Osteoblast (primary cell): ENCODE measurements at places on chromosomes 12 and 14. TPM values are rescaled to one million over a fixed set of nuclear protein-coding genes. Genes with fewer than 3 reads are reported as not detected.

GRCh38 chr12:94663071-94663470, 12.7 kb upstream of the TMCC3 start:
- no peak for DNase-seq

DNA sequence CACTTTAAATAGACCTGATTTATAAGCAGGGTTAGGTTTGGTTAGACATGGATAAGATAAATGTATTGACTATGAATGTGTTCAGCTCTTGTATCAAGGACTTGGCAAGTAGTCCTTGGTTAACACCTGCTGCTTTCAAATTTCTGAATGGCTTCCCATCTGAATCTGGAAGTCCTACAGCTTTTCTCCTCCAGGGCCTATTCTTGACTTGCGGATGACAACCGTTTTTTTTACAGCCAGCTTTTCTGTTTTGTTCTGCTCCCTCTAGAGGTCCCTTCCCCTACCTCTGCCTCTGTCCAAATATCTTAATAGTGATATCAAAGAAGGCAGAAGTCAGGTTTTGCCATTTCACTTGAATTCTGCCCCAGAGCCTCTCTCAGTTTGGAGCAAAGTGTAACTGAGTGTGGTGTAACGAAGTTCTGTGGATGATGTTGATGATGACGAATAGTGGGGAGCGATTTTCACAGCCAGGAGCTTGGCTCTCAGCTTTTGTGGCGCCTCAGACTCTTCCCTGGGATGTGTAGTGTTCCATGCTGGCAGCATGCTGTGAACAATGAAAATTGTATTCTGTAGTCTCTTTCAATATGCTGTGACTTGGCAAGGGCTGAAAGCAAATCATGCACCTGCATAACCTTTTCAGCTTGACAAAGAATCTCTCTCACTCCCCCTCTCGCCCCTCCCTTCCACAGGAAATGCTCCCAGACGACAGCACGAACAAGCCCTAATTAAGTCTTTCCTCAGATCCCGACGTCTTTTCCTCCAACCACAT, 5.0 kb upstream of the SLC4A8 start:
- peak; percentile 51 for DNase-seq

DNA sequence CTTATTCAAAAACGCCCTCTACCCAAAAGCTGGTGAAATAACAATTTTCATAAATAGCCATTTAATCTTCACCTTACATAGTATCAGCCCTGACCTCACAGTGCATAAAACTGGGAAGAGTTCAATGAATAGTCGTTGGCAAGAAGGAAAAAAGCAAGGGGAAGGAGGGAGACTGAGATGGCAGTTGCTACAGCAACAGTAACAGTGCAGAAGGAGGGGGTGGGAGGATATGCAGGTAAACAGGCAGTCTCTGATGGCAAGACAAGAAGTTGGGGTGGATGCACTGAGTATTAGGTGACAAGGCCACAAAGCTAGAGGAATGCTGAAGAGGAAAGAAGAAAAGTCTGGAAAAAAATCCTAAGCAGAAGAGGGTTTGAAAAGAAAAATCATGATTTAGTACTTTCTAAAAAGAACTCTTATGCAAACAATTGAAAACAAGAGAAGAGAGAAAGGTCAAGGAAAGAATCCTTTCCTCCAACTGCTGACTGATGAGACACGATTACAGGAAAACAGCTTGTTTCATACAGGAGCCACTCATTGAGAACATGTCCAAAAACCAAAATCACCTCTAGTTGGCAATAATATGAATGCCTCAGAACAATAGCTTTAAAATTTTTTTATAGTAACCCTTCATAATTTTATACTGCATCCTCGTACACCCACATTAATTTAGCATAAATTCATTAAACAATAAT, 56.0 kb downstream of the DCAF5 start:
- no peak for DNase-seq

- DNase-seq = no peak
Measured at GRCh38 chr14:71261206-71261605, 353.9 kb downstream of the PCNX1 start.

DNA sequence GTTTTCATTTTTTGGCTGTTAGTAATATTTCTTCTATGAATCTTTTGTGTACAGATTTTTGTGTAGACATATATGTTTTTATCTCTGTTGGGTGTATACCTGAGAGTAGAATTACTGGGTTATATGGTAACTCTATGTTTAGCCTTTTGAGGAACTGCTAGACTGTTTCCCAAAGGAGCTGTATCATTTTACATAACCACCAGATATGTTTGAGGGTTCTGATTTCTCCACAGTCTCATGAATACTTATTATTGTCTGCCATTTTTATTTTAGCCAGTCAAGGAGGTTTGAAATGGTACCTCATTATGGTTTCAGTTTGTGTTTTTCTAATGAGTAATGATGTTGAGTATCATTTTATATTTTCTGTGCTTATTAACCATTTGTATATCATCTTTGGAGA, 1.9 kb downstream of the PCNX4 start:
- DNase-seq = no peak

- no peak for DNase-seq
Measured at GRCh38 chr14:65332141-65332871, 80.2 kb upstream of the FUT8 start.

GRCh38 chr12:14769466-14769968, 33.8 kb downstream of the WBP11 start:
- DNase-seq = no peak

DNA sequence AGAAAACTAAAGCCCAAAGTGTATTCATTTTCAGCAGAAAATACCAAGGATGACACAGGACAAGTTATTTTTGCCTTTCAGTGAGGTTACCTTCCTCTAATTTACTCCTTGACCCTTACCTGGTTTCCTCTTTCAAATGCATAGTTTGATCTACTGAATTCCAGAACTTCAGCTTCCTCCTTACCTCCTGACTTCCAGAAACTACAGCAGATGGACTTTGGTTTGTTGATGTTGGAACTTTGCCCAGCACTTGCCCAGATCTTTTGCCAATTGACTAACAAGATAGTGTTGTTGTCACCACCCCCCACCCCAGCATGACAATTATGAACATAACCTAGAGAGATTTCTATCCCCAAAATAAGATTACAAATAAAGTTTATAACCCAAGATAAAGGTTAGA, 63.2 kb downstream of the NAV3 start:
- DNase-seq = no peak

GRCh38 chr14:70718383-70719118, 76.8 kb downstream of the TTC9 start:
- no peak for DNase-seq

- DNase-seq = no peak
Measured at GRCh38 chr12:66255737-66256136, 46.6 kb upstream of the HELB start.

The ACSM4 gene
- not detected in 2 replicates for total RNA-seq

The GPR135 gene
- total RNA-seq = 5.1 and 5.3 TPM in 2 replicates

The TULP3 gene
- total RNA-seq = 39.8 and 43.4 TPM in 2 replicates

The DAO gene
- total RNA-seq = not detected in 2 replicates

The SLC25A21 gene
- 0.29 and 0.72 TPM in 2 replicates for total RNA-seq
